H1 (cell line): ENCODE measurements at places on chromosomes 12 and 14. TPM values are rescaled to one million over a fixed set of nuclear protein-coding genes. Genes with fewer than 3 reads are reported as not detected.

DNA sequence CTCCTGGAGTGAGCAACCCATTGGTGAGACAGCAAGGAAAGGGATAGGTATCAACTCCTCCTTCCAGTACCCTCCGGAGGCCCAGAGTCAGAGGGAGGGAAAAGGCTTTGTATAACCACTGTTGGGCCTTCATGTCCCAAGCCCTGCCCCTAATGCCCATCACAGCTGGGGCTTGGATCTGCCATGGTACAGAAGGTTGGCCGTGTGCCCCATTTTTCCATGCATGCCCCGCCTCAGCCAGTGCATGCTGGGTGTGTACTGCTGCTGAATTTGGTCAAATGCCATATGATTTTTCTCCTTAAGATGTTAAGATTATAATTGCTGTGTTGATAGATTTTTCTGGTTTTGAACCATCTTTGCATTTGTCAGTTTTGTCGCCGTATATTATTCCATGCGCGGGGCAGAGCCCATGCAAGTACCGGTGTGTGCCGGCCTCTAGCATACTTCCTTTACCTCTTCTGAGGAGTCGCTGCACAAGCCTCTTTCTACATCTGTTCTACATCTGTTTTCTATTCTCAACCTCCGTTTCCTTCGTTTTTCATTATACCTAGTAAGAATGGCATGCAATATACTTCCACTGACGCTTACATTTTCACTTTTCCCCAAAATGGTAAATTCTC lies 26.6 kb downstream of the PPP2R5C start:
- H3K4me1 ChIP-seq = no peaks in the 10 kb centered on the region
- no peak for DNase-seq
- H3K27me3 ChIP-seq = no peaks in the 10 kb centered on the region
- H3K36me3 ChIP-seq = no peaks in the 10 kb centered on the region
- H3K27ac ChIP-seq = no peak overlapping the region

DNA sequence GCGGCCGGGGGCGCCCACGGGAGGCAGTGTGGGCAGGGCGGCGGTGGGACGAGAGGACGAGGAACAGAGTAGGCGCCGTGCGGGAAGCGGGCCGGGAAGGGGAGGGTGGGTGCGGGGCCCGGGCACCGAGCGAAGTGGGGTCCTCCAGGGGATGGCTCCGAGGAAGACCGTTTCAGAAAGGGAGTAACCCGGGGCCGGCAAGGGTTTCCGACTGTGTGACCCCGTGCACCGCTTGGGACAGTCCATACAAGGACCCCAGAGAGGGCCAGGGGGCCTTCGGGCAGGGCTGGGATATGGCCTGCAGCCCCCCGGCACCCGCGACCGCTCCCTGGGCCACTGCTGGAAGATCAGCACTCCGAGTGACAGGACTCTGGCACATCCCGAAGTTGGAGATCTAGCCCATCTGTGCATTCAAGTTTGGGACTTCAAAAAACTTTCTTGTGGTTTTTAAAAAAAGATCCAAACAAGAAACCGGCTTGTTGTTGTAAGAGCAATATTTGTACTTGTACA lies 448 bp downstream of the TSPAN9 start:
- no peak for DNase-seq
- no peak overlapping the region for H3K27ac ChIP-seq
- peak overlapping the region; percentile 66 for H3K4me3 ChIP-seq

DNA sequence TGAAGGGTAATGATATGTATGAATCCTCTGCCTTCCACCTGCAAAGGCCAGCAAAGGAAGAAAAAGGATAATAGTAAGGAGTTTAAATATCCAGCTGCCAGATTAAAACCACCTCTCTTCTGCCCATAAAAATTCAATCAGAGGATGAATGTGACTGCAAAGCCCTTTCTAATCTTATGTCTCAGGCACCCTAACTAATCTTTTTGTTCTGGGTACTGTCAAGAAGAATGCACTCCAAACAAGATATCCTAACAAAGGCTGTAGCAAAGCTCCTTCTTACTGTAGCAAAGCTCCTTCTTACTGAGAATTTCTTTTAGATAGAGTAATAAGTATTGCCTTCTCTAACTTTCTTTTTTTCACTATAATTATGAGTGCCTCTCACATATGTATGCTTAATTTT lies 91.8 kb downstream of the ST8SIA1 start:
- H3K27me3 ChIP-seq = no peaks in the 10 kb centered on the region
- H3K4me1 ChIP-seq = no peaks in the 10 kb centered on the region; the same call in 1 of the 2 replicates
- no peak overlapping the region for H3K4me3 ChIP-seq
- H3K27ac ChIP-seq = no peak overlapping the region
- no peak for DNase-seq
- no peaks in the 10 kb centered on the region for H3K36me3 ChIP-seq

GRCh38 chr12:5875851-5876250 lies 69.2 kb downstream of the ANO2 start:
- no peak overlapping the region for H3K27ac ChIP-seq
- no peaks in the 10 kb centered on the region for H3K27me3 ChIP-seq
- H3K36me3 ChIP-seq = no peaks in the 10 kb centered on the region
- DNase-seq = no peak

DNA sequence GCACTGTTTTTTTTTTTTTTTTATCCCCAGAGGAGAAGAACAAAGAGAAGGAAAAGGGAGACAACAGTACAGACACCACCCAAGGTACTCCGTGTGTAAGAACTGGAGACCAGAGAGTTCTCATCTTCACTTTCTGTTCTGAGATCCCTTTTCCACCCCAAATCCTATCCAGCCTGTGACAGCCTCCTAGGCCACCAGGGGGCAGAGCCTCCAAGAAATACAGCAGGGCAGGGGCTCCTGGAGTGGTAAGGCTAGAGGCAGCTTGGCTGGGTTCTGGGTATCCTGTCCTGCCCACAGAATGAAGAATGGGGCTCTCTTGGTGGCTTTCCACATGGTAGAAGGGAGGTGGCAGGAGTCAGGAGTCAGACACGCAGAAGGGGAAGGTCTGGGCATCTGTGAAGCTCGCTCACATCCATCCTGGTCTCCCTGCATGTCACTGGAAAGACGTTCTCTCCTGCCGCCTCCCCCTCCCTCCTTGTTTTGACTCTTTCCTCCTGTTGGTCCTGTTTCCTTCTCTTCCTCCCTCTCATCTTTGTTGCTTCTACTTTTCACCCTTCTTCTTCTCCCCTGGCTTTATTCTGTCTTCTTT lies 12.0 kb downstream of the CLSTN3 start:
- no peak overlapping the region for H3K4me3 ChIP-seq
- peak; percentile 85 for DNase-seq
- no peaks in the 10 kb centered on the region; the same call in 1 of the 2 replicates for H3K36me3 ChIP-seq
- no peak overlapping the region for H3K27ac ChIP-seq
- H3K27me3 ChIP-seq = no peaks in the 10 kb centered on the region

GRCh38 chr14:35380794-35381193 lies 23.8 kb downstream of the NFKBIA start:
- H3K36me3 ChIP-seq = no peaks in the 10 kb centered on the region
- no peaks in the 10 kb centered on the region for H3K27me3 ChIP-seq
- no peaks in the 10 kb centered on the region; the same call in 1 of the 2 replicates for H3K4me1 ChIP-seq
- no peak for DNase-seq

DNA sequence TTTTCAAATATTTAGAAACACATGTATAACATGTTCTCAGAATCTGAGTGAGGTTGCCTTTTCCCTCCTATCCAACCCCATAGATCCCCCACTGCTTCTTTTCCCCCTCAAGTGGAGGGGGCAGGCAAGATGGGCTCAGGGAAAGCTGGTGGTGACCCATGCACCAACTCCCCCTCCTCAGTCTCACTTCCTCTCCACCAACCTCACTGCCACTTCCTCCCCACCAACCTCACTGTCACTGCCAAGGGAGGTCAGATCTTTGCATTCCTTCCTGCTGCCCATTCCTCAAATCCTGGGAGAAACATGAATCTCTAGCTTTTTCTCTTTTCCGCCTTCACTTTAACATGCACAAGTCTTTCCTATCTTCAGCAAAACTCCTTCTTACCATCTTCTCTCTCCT lies 48.7 kb downstream of the SPTB start:
- peaks cover 5% of the 10 kb centered on the region for H3K4me1 ChIP-seq
- no peak overlapping the region for H3K4me3 ChIP-seq
- no peak for DNase-seq

The C12orf54 gene
- not detected in 2 replicates for polyA plus RNA-seq
